ENCODE measurements at places on chromosomes 7 and 10.

GRCh38 chr7:70208236-70209063 lies 610.2 kb downstream of the AUTS2 start:
- peak; percentile 24 for DNase-seq

GRCh38 chr10:69383558-69383957 lies 33.2 kb downstream of the TACR2 start:
- no peak for DNase-seq

DNA sequence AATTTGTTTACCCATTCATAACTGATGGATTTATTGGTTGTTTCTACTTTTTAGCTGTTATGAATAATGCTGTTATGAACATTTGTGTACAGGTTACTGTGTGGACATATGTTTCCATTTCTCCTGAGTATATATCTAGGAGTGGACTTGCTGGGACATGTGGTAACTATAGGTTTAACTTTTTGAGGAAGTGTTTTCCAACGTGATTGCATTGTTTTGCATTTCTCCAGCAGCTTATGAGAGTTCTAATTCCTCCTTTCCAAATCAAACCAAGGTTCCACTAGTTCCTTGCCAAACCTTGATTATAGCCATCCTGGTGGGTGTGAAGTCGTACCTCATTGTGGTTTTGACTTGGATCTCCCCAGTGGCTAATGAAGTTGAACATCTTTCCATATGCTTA lies 2.6 kb upstream of the PRF1 start:
- peak; percentile 18 for DNase-seq

- DNase-seq: no peak
These were observed 167.2 kb downstream of the RAPGEF5 start for GRCh38 chr7:22189741-22190140.

GRCh38 chr10:58672845-58673244 lies 160.2 kb downstream of the BICC1 start:
- no peak for DNase-seq

DNA sequence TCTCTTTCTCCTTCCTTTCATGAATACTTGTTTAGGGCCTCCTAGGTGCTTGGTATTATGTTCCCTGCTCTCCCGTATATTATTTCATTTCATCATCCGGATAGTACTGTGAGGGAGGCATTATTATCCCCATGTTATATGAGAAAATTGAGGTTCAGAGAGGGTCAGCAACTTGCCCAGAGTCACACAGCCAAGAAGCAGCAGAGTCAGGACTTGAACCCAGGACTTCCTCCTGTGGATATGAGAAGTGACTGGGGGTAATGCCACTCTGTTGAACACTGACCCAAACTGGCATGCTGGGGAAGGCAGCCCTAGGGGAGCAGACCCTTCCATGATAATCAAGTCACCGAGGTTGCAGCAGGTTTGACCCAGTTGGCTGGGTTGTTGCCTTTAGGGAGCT lies 8.2 kb upstream of the SFRP5 start:
- DNase-seq: no peak

DNA sequence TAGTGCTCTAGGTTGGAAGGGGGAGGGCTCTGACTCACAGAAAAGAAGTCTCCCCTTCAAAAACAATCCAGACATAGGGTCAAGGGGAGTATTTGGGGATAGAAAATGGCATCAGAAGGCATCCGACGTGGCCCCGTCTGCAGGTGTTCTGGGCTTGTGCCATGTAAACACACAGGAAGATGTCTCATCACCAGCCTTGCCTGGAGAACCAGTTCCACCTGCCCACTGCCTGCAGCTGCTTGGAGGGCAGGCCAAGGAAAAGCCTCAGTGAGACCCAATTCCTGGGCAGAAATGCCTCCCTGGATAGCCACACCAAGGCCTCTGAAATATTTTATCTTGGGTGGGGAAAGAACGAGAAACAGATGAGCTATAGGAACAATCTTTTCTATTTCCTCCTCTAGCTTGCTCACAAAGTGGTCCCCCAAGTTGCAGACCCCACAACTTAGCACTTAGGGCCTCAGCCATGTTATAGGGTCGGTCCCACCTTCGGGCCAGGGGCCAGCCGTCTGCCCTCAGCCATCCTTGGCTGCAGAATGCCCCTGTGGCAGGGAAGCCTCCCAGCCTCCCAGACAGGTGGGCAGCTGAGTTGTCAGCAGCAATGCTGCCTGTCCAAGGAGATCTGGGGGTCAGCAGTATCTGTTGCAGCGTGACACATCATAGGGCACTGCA lies 54.3 kb upstream of the ECHDC3 start:
- peak; percentile 93 for DNase-seq

- DNase-seq: no peak
These were observed 369.1 kb downstream of the PLXNA4 start for GRCh38 chr7:132207211-132207610.

GRCh38 chr7:4831723-4832495 lies 29.9 kb downstream of the PAPOLB start:
- DNase-seq: no peak

GRCh38 chr7:112753298-112753697 lies 36.9 kb downstream of the TMEM168 start:
- DNase-seq: no peak

DNA sequence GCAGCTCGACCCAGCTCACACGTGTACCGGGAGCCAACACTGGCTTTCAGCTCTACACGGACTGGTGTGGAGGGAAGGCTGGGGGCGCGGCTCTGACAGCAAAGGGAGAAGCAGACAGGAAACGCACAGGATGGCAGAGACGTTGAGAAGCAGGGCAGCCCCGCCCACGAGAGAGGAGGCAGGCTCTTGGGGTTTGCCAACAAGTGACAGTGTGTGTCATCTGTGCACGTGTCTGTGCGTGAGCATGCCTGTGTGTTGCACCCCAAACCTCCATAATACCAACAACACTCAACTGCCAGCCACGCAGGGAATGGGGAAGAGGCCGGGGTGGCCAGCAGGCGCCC lies 64.4 kb upstream of the PDGFA start:
- peak; percentile 9 for DNase-seq

- DNase-seq: no peak
These were observed 153.7 kb downstream of the PLXNA4 start for GRCh38 chr7:132422502-132423111.

DNA sequence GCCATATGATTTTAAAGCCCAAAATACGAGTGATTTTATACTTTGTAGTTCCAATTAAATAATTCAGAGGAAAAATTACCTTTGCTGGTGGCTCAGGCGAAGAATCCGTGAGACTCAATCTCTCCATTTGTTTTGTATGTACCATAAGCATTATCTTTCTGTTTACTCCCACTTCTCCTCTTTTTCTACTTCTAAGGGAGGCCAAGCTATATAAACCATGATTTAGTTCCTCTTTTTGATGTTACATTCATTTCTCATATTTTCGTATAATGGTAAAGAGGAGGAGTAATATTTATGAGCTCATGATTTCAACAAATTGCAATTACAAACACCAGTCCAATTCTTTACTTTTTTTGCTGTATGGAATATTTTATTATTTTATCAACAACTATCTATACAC lies 50.6 kb upstream of the TES start:
- DNase-seq: no peak

GRCh38 chr10:89669985-89670384 lies 24.9 kb upstream of the PANK1 start:
- no peak for DNase-seq

- DNase-seq: peak; percentile 73
These were observed 563 bp upstream of the JMJD1C start for GRCh38 chr10:63466144-63466935.

DNA sequence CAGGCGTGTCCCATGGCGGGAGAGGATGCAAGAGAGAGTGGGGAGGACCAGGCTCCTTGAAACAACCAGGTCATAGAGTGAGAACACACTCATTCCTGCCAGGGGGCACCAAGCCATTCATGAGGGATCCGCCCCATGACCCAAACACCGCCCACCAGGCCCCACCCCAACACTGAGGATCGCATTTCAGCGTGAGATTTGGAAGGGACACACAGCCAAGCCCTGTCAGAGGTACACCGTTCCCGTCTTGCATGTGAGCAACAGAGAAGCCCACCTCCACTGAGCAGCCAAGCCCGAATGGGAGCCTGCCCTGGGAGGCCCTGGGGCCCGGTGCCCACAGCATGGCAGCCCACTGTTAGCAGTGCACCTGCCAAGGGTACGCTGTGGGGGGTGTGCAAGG lies 7.9 kb upstream of the ARPC1B start:
- no peak for DNase-seq

Data from epithelial cell of esophagus (primary cell).